Kidney glomerular epithelial cell (primary cell): ENCODE measurements at places on chromosomes 13 and 19.

GRCh38 chr13:40228496-40228895 lies 437.9 kb downstream of the FOXO1 start:
- DNase-seq: no peak

GRCh38 chr19:48473161-48473966 lies 4.2 kb downstream of the CYTH2 start:
- no peak for DNase-seq

GRCh38 chr19:51926426-51926783 lies 867 bp upstream of the ZNF613 start:
- DNase-seq: no peak

GRCh38 chr19:49205114-49205513 lies 47.5 kb downstream of the TRPM4 start:
- no peak for DNase-seq

DNA sequence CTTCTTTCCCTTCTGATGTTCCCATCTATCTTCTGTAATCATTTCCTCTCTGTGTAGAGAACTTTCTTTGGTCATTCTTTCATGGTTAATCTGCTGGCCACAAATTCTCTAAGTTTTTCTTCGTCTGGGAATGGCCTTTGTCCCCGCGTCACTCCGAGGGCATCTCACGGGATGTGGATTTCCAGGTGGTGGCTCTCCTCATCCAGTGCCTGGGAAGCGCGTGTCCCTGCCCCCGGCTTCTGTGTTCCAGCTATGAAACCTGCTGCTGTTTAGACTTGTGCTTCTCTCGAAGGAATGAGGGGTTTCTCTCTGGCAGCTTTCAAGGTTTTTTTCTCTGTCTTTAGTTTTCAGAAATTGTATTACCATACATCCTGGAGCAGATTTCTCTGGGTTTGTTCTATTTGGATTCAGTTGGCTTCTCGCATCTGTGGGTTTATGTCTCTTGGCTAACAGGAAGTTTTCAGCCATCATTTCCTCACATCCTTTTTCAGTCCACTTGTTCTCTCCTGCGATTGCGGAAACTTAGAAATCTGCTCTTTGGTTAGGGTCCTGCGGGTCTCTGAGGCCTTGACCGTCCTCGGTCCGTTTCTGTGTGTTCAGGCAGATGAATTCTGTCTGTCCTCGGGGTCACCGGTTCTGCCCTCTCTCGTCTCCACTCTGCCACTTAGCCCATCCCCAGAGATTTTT lies 36.9 kb upstream of the DCUN1D2 start:
- DNase-seq: no peak

- DNase-seq: no peak
Observed at GRCh38 chr19:49515767-49516166, 3.3 kb downstream of the FCGRT start.
